Immature natural killer cell (primary cell): ENCODE measurements at places on chromosomes 1 and 21.
A peak's percentile ranks its signal among the peaks of the same experiment; 100 is the strongest.

DNA sequence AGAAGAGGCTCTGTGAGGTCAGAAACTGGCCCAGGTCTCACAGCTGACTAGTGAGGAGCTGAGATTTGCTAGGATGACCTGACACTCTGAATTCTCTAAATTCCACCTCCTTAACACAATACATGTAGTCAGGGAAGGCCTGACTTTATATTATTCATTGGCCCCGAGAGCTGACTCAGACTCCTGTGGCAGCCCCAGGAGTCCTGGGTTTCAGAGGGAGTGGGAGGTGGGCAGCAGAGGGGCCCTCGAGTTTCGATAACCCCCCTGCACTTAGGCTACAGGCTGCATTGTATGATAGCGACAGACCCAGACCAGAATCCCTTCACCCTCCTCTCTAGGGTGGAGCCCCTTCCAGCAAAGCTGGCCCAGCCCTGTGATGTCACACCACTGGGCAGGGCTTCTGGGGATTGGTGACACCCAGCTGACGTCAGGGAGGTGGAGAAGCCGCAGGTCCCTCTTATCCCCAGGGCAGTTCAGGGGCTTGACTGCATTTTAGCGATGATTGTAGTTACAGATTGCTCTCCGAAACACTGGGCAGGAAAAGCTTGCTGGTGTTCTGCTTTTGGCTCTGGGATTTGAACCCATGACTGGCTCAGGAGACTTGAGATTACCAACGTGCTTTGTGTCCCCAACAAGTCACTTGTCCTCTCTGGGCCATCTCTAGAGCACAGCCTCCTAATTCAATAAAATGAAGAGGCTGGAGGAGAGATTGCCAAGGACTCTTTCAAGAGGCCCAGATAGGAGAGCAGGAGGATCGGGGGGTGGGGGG lies 17.0 kb upstream of the GPR37L1 start:
- H3K4me1 ChIP-seq: no peaks in the 10 kb centered on the region
- H3K27me3 ChIP-seq: peaks cover 4% of the 10 kb centered on the region
- H3K27ac ChIP-seq: no peak overlapping the region
- no peak for DNase-seq
- no peak overlapping the region for H3K4me3 ChIP-seq
- H3K36me3 ChIP-seq: no peaks in the 10 kb centered on the region

- no peak for DNase-seq
- H3K4me3 ChIP-seq: no peak overlapping the region
- no peaks in the 10 kb centered on the region for H3K4me1 ChIP-seq
- H3K27ac ChIP-seq: no peak overlapping the region
These were observed 437.7 kb upstream of the OLFM3 start for GRCh38 chr1:102434421-102434820.

DNA sequence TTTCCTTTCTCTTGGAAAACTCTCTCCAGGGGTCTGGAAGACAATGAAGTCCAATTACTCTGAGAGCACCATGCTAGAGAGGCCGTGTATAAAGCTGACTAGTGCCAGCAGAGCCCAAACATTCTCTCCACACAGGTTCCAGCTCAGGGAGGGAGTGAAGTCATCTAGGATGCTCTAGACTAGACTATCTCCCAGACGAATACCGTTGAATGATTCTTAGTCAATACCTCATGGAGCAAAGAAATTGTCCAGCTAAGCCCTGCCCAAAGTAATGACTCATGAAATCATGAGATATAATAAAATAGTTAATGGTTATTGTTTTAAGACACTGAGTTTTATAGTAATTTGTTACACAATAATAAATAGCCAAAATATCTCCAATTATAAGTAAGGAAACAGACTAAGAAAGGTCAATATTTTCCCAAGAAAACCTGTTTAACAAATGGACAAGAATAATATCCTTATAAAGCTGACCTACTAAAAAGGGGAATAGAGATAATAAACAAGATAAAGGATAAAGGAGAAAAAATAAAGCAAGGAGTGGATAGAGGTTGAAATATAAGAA lies 163.9 kb upstream of the LRRC7 start:
- H3K4me1 ChIP-seq: no peaks in the 10 kb centered on the region
- H3K36me3 ChIP-seq: no peaks in the 10 kb centered on the region
- no peak overlapping the region for H3K4me3 ChIP-seq

- H3K36me3 ChIP-seq: no peaks in the 10 kb centered on the region
- no peaks in the 10 kb centered on the region for H3K4me1 ChIP-seq
- no peak overlapping the region for H3K4me3 ChIP-seq
- no peak overlapping the region for H3K27ac ChIP-seq
- peaks cover 5% of the 10 kb centered on the region for H3K27me3 ChIP-seq
- DNase-seq: no peak
These were observed 38.9 kb upstream of the C1orf185 start for GRCh38 chr1:51063121-51063520.

DNA sequence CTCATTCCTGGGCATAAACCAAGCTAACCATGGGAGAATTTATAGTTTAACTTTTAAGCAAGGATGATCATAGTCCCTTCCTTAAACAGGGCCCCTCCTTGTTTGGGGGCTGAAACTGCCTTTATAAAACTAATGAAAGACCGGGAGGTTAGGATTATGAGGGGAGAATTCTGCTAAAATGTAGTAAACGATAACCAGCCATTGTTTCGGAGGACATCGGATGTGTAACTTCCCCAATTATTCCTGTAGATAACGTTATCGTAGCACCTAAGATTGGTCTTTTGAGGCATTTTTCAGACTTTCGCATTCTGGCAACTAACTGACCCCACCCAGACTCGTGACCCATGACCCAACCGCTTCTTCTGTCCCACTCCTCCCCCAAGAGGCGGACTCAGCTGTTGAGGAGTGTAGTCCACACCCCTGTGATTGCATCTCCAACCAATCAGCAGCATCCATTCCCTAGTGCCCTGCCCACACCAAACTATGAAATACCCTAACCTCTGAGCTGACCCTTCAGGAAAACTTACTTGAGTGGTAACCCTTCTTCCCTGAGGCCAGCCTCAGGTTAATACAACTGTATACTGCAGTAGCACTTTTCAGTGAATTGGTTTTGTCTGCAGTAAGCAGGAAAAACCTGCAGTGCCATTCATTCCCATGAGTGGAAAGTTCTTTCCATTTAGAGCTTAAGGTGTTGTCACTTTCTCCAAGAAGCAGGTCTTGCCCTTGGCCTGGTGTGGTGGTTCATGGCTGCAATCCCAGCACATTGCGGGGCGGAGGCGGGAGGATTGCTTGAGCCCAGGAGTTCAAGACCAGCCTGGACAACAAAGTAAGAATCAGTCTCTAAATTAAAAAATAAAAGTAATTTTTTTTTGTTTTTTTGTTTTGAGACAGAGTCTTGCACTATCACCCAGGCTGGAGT lies 823 bp upstream of the SYF2 start:
- H3K4me3 ChIP-seq: no peak overlapping the region
- H3K27ac ChIP-seq: no peak overlapping the region
- peak; percentile 56 for DNase-seq
- H3K4me1 ChIP-seq: no peaks in the 10 kb centered on the region
- peaks cover 8% of the 10 kb centered on the region for H3K36me3 ChIP-seq

DNA sequence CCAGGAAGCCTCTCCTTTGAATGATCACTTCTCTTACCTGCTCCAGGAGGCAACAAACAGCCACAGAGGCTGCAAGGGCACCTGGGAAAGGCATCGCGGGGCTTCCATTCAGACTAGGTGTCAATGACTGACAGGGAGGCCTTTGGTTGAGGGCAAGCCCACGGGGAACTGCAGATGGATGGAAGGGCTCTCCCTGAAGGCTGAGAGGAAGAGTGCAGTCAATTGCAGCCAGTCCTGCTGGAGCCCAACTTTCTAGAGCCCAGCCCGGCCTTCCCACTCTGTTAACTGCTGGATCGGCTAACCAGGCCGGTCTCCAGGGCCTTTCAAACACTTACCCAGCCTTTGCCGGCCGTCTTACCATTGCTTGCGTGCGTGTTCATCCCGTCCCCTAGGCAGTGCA lies 89.3 kb downstream of the LACTBL1 start:
- no peaks in the 10 kb centered on the region for H3K36me3 ChIP-seq
- DNase-seq: no peak
- no peak overlapping the region for H3K27ac ChIP-seq
- peaks cover 2% of the 10 kb centered on the region for H3K27me3 ChIP-seq
- H3K4me1 ChIP-seq: peaks cover 37% of the 10 kb centered on the region

- peaks cover 12% of the 10 kb centered on the region for H3K27me3 ChIP-seq
- H3K27ac ChIP-seq: no peak overlapping the region
- H3K36me3 ChIP-seq: no peaks in the 10 kb centered on the region
- DNase-seq: peak; percentile 66
- H3K4me1 ChIP-seq: peaks cover 10% of the 10 kb centered on the region
These were observed 15.9 kb downstream of the ESPN start for GRCh38 chr1:6440198-6441126.

- peaks cover 46% of the 10 kb centered on the region for H3K4me1 ChIP-seq
- DNase-seq: no peak
- H3K27ac ChIP-seq: no peak overlapping the region
- peaks cover 2% of the 10 kb centered on the region for H3K27me3 ChIP-seq
- H3K36me3 ChIP-seq: no peaks in the 10 kb centered on the region
- no peak overlapping the region for H3K4me3 ChIP-seq
These were observed 11.1 kb downstream of the PDZK1 start for GRCh38 chr1:145695821-145696629.

DNA sequence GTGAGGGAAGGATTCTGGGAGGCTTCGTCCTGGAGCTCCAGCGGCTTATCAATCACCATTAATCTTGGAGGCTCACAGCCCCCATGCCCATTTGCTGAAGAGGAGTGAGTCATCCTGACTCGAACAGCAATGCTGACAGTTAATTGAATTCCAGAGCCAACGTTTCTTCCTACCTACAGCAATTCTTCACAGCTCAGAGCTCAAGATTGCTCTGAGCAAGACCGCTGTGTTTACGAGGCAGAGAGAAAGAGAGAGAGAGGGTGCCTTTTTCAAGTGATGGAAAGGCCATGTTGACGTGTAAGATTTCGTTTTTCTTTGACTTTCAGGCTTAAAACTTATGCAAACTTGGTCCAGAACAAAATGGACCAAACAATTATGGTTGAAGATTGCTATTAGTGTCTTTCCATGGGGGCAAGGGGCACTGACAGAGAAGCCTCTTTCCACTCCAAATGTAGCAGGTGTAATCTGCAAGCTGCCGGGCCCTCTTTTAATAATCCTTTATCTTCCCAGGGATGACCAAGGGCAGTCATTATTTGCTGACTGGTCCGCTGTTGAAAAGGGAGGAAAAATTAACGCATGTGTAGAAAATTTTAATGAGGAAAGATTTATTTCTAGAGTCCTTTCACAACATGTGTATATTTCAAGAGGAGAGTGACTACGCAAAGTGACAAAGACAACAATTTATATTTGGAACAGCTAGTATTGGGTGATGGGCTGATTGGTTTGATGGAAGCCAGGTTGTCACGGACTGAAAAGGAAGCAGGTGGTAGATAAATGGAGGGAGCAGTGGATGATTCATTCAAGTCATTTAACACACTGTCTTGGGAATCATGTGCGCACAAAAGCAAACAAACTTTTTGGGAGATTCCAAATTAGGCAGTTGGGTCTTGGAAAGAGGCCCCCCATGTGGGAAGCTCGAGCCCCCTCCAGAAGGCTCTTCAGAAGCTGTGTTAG lies 136.1 kb upstream of the IRF2BP2 start:
- no peak overlapping the region for H3K4me3 ChIP-seq
- DNase-seq: no peak
- H3K36me3 ChIP-seq: no peaks in the 10 kb centered on the region

DNA sequence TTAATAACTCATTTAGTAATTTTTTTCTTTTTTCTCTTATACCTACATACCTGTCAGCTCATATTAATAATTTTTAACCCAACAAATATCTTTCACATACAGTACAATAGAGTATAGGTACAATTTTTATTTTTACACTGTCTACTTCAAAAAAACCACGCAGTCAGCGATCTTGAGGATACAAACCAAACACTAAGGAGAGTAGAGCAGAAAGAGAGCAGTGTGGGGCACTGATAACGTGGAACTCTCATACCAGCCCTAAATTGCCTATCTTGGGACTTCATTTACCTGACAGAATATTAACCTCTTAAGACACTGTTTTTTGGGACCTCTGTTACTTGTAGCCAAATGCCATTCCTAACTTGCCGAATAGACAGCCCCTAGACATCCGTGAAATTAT lies 5.5 kb downstream of the TRMT1L start:
- no peak overlapping the region for H3K4me3 ChIP-seq
- H3K4me1 ChIP-seq: peaks cover 15% of the 10 kb centered on the region
- H3K36me3 ChIP-seq: peaks cover 10% of the 10 kb centered on the region
- peaks cover 1% of the 10 kb centered on the region for H3K27me3 ChIP-seq

DNA sequence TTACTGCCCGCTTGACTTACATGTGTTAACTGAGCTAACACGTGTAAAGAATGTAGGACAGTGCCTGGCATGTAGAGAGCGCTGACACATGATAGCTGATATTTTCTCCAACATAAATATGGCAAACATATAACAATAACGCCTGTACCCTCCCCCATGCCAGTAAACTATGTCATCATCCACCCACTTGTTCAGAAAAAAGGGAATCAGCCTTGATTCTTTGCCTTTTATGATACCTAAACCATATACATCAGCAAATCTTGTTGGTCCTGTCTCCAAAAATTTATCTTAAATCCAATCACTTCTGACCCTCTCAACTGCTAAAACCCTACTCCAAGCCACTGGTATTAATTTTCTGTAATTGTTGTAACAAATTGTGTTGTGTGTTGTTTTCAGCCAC lies 1.1 kb upstream of the ZNF692 start:
- peaks cover 69% of the 10 kb centered on the region for H3K4me1 ChIP-seq
- peak overlapping the region; percentile 90 for H3K4me3 ChIP-seq
- no peaks in the 10 kb centered on the region for H3K36me3 ChIP-seq
- H3K27me3 ChIP-seq: peaks cover 20% of the 10 kb centered on the region
- peak overlapping the region; percentile 99 for H3K27ac ChIP-seq

- peaks cover 12% of the 10 kb centered on the region for H3K27me3 ChIP-seq
- no peaks in the 10 kb centered on the region for H3K36me3 ChIP-seq
- peaks cover 24% of the 10 kb centered on the region for H3K4me1 ChIP-seq
- H3K4me3 ChIP-seq: no peak overlapping the region
These were observed 149.7 kb upstream of the JUN start for GRCh38 chr1:58933599-58933926.

- H3K27me3 ChIP-seq: no peaks in the 10 kb centered on the region
- no peaks in the 10 kb centered on the region for H3K4me1 ChIP-seq
- H3K36me3 ChIP-seq: no peaks in the 10 kb centered on the region
These were observed 12.4 kb downstream of the NEXN start for GRCh38 chr1:77900687-77901293.

- no peak overlapping the region for H3K27ac ChIP-seq
- no peak overlapping the region for H3K4me3 ChIP-seq
- DNase-seq: no peak
- peaks cover 26% of the 10 kb centered on the region for H3K4me1 ChIP-seq
- peaks cover 2% of the 10 kb centered on the region for H3K27me3 ChIP-seq
These were observed 53.8 kb upstream of the DPH5 start for GRCh38 chr1:101079341-101079740.

GRCh38 chr1:231460614-231461013 lies 38.5 kb upstream of the EGLN1 start:
- DNase-seq: peak; percentile 79
- peaks cover 29% of the 10 kb centered on the region for H3K27me3 ChIP-seq
- peak overlapping the region; percentile 28 for H3K4me3 ChIP-seq
- H3K36me3 ChIP-seq: no peaks in the 10 kb centered on the region
- H3K4me1 ChIP-seq: peaks cover 29% of the 10 kb centered on the region
